ENCODE measurements at places on chromosomes 11 and 22.

- DNase-seq, result no peak
Measured at GRCh38 chr11:71269603-71270511, 17.5 kb upstream of the SHANK2 start.

DNA sequence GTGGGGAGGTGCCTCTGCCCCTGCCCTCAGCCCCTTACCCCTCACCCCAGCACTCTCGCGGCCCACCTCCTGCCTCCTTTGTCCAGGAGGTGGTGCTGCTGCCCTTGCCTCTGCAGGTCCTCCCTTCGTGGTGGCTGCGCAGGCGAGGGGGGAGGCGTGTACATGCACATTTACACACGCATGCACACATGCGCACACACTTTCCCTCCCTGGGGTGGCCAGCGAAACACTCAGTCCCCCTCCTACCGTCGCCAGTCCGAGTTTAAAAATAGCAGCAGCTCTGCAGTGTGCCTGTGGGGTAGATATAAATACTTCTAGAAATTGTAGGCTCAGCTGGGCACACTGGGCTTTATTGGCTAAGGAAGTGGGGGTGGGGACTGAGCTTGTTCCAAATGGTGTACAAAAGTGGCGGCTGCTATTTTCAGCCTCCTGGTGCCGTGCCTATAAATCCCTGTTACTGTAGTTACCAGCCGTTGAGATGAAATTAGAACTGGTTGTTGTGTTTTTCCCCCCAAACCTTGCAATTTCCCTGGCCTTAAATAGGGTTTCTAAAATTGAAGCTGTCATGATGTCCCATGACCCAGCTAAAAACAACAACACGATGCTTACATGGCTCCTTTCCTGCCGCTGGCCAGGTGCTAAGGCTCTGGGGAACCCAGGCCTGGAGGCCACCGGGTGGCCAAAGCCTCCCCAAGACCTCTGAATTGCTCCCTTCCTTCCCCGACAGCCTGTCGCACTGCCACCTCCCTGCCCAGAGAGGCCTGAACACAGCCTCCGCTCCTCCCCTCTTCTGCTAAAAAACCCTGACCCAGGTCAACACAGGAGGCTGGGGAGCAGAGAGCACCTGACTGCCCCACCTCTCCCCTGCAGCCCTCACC is 12.4 kb downstream of the PICK1 start:
- DNase-seq, result no peak

DNA sequence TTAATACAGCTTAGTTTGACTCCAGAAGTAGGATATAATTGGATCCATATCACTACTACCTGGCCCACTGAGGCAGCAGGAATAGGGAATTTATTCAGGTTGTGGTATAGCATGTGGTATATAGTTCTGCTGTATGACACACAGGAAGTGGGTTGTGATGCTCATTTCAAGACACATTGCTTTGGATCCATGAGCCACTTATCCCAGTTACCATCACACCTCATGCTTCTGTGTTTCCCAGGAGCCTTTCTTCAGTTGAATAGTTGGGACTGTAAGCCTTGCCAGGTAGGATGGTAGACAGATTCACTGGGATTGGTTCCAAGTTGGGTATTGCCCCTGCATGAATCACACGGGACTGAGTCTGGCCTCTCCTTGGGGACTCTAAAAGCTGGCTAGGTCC is 9.9 kb upstream of the SLC37A2 start:
- no peak for DNase-seq

GRCh38 chr11:74325649-74326645 is 14.5 kb upstream of the P4HA3 start:
- no peak for DNase-seq

DNA sequence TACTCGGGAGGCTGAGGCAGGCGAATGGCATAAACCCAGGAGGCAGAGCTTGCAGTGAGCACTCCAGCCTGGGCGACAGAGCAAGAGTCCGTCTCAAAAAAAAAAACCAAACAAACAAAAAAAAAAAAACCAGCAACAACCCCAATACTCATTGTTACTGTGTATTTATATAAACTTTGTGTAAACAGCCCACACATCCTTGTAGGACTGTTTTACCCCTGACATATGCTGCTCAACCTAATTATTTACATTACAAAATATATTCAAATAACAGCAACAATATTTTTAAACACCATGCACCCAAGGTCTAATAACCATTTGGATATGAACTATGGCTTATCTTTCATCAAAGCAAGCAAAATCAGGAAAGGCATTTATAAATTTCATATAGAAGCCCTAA is 284.1 kb downstream of the TTC28 start:
- no peak for DNase-seq

GRCh38 chr22:38981992-38982927 is at the start of gene APOBEC3B:
TSS of gene APOBEC3B (plus strand) at chr22:38982347. CDS start at chr22:38982454, 107 bp downstream.
- DNase-seq, result peak; percentile 54

- no peak for DNase-seq
Measured at GRCh38 chr22:34481090-34481489, 560.8 kb upstream of the LARGE1 start.

- no peak for DNase-seq
Measured at GRCh38 chr11:61042961-61043540, 59.2 kb upstream of the CD5 start.

DNA sequence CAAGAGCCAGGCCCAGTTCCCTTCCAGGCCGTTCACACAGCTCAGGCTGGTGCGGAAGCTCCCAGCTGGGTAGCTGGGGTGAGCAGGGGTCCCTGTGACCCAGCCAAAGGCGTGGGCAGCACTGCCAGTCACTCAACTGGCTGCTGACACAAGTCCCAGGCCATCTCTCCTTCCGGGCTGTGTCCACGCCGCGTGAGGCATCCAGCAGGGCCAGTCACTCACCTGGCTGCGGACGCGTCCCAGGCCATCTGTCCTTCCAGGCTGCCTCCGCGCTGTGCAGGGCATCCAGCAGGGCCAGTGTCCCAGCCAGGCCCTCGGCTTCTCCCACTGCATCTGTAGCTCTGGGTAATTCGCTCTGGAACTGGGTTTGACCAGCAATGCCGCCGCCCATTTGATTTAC is 184.2 kb downstream of the BRD1 start:
- no peak for DNase-seq

DNA sequence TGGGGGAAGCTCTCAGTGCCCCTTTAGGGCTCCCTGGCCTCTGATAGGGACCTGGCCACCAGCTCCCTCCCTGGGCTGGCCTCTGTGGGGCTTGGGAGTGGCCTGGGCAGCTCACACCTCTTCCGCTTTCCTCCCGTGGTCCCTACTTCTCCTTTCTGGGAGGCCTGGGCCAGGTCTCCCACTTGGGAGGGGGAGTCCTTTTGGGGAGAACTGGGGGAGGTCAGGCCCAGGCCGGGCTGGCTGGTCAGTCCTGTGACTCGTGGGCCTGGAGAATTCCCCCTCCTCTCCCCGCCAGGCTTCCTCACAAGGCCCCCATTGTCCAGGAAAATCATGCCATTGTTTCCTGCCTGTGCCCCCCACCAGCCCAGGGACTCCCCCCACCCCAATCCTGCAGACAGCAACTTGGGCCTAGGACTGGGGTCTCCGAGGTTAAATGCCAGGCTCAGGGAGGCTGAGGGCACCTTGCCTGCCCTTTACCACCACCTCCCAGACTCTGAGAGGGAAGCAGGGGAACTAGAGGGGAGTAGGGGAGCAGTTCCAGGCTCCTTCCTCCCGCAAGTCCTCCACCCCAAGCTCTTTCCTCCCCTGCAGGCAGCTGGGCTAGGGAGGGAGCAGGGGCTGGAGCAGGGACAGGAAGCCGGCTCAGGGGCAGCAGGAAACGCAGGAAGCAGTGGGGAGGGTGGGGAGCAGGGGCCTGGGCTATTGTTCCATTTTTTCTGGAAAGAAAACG is 2.8 kb downstream of the MAP3K11 start:
- no peak for DNase-seq

- no peak for DNase-seq
Measured at GRCh38 chr11:2207773-2208621, 36.4 kb upstream of the TH start.

- DNase-seq, result no peak
Measured at GRCh38 chr11:131099746-131100145, 183.5 kb upstream of the SNX19 start.

GRCh38 chr22:39248254-39248653 is 3.5 kb upstream of the PDGFB start:
- no peak for DNase-seq

GRCh38 chr22:32199341-32199740 is 5.5 kb downstream of the RFPL2 start:
- DNase-seq, result no peak

DNA sequence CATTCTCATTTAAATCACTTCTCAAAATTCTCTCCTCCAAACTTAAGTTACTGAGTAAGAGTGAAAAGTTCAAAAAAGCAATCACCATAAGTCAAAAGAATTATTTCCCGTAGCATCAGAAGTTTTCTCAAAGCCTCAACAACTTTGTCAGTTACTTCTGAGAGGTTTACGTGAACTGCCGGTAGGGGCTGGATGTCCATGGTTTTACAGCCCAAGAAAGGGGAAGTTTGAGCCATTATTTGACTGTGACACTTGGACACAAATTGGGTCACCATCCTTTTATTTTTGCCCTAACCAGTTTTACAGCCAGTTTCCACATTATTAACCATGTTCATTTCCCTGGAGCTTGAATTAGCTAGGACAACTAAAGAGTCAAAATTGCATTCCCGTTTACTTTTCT is 7.5 kb downstream of the POU2AF3 start:
- DNase-seq, result no peak

GRCh38 chr11:89361734-89362133 is 129.4 kb downstream of the NOX4 start:
- no peak for DNase-seq

- DNase-seq, result no peak
Measured at GRCh38 chr11:28615542-28615941, 507.4 kb downstream of the METTL15 start.

DNA sequence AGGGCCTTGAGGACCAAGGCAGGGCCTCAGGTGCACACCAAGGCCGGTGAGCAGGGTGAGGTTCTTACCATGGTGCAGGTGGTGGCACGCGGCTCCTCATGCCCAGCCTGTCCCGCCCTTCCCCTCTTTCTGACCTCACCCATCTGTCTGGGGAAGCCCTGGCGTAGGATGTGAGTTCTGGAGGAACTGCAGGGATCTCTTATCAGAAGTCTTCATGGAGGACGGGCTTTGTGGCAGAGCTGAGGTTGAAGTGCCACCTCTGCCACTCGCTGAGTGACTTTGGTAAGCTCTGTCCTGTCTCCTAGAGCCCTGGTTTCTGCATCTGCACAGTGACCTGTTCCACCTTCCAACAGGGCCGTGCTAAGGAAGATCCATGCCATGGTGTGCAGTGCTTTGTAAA is 49.1 kb downstream of the LRRC32 start:
- DNase-seq, result no peak

DNA sequence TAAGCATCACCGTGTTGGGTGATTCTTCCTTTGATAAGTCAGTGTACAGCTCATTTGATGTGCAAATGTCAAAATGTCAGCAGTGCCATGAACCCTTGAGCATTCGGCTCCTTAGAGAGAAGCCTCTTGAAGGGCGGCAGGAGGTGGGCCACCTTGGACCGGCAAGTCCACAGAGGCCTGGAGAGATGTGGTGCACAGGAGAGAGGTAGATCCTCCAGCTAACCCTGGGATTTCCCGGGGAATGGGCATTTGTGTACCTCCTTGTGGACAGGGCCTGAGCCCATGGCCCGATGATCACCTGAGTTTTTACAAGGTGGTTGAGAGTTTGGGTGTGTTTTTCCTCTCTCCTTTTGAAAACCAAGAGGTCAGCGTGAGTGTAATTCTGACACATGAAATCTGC is 133.2 kb upstream of the RCN1 start:
- no peak for DNase-seq

DNA sequence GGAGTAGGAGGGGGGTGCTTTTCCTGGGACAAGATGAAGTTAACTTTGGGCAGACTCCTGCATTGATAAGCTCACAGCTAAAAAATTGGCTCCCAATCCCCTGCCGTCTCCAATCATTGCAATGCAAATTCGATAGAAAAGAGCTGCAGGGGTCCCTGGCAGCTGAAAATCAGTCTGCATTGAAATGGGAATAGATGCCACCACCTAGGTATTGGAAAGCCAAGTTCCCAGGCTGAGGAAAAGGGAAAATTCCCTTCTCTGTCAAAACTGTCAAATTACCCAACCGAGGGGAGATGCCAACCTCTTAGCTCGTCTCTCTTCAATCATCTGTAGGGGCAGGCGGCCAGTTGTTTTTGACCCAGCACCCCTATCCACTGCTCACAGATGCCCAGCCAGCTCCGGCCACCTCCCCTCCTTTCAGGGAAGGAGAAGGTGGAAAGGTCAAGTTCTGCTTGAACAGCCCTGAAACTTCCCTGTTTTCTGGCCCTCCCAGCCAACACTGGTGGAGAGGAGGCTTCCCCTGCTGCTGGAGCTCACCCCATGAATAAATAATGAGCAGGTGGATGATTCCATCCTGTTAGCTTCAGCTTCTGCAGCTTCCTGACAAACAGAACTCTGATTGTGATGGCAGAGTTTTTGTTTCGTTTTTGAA is 916.3 kb downstream of the TBC1D22A start:
- DNase-seq, result no peak

- no peak for DNase-seq
Measured at GRCh38 chr11:96155627-96156378, 187.2 kb downstream of the MAML2 start.

- no peak for DNase-seq
Measured at GRCh38 chr11:32831221-32831620, 1.5 kb downstream of the PRRG4 start.

- no peak for DNase-seq
Measured at GRCh38 chr22:32052936-32053791, 10.1 kb downstream of the SLC5A1 start.

DNA sequence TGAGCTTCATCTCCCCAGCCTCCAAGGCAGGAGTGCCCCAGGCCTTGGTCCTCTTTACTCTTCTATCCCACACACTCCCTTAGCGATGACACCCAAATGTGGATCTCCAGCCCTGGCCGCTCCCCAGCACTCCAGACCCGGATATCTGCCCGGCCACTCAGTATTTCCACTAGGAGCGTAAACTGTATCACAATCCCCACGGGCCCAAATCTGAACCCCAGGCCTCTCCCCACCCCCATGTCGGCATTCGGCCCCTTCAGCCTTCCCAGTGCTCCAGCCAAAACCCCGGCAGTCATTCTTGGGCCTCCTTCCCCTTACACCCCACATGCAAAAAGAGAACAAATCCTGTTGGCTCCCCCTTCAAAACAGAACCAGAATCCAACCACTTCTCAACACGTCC is 20.8 kb downstream of the WNT11 start:
- DNase-seq, result no peak

- no peak for DNase-seq
Measured at GRCh38 chr22:25804676-25805075, 62.7 kb downstream of the MYO18B start.

DNA sequence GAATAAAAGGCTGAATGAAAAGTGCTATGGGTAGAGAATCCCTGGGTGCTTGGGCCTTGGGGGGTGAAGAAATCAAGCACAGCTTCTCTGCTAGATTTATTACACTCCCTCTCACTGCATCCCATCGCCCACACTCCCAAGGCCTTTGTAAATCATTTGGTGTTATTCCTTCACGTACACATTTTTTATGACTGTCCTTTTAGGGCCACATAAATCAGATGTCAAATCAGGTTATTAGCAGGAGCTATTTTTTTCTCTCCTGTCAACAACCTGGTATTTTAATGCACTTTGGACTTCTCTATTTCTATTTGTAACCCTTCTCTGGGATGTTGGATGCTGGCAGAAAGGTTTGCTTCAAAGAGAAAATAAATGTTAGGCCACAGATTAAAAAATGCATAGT is 408.8 kb downstream of the INSC start:
- DNase-seq, result no peak

GRCh38 chr22:32333769-32334659 is 23.7 kb upstream of the RFPL3 start:
- no peak for DNase-seq

GRCh38 chr22:43457002-43457401 is 45.2 kb downstream of the MPPED1 start:
- no peak for DNase-seq

- DNase-seq, result no peak
Measured at GRCh38 chr11:110802162-110802561, 89.9 kb upstream of the ARHGAP20 start.

GRCh38 chr11:394034-394857 is at the start of gene PKP3:
TSS of gene PKP3 (plus strand) at chr11:394209. CDS start at chr11:394293, 84 bp downstream.
- DNase-seq, result no peak

All from esophagus squamous epithelium (tissue), 5 donors.